ENCODE measurements at places on chromosomes 1 and 21. TPM values are rescaled to one million over a fixed set of nuclear protein-coding genes. Genes with fewer than 3 reads are reported as not detected.
A peak's percentile ranks its signal among the peaks of the same experiment; 100 is the strongest.

Gene ADPRS
- 47.0 TPM for total RNA-seq

Gene POU3F1
- not detected for total RNA-seq

DNA sequence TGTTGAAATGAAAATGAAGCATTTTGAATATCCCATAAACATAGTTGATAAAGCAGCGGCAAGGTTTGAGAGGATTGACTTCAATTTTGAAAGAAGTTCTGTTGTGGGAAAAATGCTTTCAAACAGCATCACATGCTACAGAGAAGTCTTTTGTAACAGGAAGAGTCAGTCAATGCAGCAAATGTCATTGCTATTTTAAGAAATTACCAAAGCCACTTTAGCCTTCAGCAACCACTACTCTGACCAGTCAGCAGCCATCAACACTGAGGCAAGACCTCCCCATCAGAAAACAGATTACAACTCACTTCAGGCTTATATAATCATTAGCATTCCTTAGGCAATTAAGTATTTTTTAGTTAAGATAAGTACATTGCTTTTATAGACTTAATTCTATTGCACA is 33.8 kb upstream of the FCRL3 start:
- no peak for DNase-seq

- DNase-seq: no peak
These were observed 74.6 kb upstream of the GADD45A start for GRCh38 chr1:67610450-67610849.

DNA sequence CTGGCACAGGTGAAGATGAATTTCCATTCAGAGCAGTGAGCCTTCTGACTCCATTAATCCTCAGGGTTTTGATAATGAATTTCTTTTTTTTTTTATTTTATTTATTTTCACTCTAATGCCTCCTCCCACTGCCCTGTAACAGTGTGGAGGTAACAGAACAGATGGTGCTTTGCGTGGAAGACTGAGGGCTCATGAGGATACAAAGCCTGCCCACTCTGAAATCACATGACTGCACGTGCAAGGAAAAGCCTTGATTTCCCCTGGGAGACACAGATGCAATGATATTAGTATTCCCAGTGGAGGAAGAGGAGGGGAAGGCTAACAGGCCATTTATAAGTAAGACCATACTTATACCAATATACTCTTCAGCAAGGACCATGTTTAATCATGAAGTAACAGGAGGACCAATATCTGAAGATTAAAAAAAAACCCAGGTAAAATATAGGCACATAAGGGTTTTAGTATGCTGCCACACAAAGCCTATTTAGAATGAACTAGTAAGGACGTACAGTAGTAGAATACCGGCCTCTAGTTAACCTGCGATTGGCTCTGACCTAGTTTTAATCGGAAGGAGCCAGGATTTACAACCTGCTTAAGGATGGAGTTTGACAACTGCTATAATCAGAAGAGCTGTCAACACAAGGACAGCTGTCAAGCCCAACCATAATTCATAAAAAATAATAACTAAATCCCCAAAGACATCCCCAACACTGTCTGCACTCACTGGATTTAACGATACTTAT is 69.6 kb downstream of the LHX4 start:
- DNase-seq: no peak

Gene RBM15
- total RNA-seq: 69.8 TPM

GRCh38 chr1:210989905-210990304 is 144.0 kb downstream of the KCNH1 start:
- DNase-seq: no peak

GRCh38 chr1:41537788-41538351 is 53.4 kb upstream of the EDN2 start:
- DNase-seq: no peak

GRCh38 chr1:119590393-119590792 is 57.7 kb downstream of the ZNF697 start:
- DNase-seq: no peak

GRCh38 chr1:47507144-47507543 is 69.3 kb downstream of the FOXD2 start:
- DNase-seq: no peak

Gene CCDC185
- not detected for total RNA-seq

DNA sequence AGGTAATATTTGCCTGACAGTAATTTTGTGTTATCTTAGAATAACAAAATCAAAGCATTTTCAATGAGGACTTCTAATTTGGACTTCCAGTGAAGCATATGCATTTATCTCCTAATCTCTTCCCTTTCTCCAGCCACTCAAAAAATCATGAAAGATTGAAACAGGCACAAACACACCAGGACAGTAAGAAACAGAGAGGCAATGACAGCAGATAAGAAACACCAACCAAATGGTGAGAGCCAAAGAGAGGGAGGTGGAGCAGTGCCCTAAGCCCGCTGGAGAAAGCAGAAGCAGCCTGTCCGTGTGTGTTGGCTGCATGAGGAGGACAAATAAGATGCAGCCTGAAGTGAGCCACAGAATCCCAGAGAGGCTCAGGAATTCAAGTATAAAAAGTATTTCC is 39.0 kb downstream of the SLC44A3 start:
- no peak for DNase-seq

Gene E2F2
- total RNA-seq: 36.1 TPM

Gene PKP1
- 0.06 TPM for total RNA-seq

Gene LHX8
- not detected for total RNA-seq

- DNase-seq: no peak
These were observed 9.9 kb upstream of the MPL start for GRCh38 chr1:43327549-43328292.

GRCh38 chr1:238468068-238468467 is 577.3 kb upstream of the ZP4 start:
- DNase-seq: no peak

Gene CNIH3
- 1.3 TPM for total RNA-seq

DNA sequence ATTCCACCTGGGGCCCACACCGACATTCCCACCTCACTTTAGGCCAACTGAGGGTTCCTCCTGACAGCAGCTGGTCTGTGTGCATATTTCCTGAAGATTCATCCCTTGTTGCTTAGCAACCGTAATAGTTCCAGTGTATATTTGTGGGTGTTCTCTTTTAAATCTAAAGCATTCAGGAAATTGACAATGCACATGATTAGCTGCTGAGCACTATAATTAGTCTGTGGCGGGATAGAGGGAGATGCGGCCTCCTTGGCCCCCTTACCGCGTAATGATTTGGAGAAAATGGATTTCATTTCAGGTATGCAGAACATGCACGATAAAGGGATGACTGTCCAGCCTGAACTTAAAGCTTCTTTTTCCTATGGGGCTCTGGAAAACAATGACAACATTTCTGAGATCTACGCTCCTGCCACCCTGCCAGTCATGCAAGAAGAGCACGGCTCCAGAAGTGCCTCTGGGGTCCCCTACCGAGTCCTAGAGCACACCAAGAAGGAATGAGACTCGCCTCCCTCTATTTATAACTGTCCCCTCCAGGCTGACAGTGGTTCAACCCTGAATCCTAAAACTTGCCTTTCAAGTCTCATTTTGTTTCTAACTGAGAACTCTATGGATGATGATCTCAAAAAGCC is 33.8 kb upstream of the RCAN3 start:
- no peak for DNase-seq

Gene RNU1-3
- 874 TPM for total RNA-seq

DNA sequence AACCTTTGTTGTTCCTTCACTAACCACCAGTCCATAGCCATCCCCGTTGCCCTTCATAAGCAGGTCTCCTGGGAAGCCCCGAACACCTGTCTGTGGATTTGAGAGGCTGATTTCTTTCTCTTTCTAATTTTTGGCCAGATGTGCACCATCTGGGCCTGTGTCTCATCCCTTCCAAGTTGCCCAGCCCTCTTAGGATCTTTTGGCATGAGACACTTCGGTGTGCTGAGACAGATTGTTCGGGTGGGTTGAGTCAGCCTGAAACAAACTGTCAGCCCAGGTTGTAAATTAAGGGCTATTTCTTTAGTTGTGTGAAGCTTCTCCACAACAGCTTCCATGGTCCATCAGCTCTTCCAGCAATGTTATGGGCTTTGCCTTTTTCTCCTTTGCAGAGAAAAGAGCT is 1.4 kb upstream of the DNAJC11 start:
- DNase-seq: no peak

DNA sequence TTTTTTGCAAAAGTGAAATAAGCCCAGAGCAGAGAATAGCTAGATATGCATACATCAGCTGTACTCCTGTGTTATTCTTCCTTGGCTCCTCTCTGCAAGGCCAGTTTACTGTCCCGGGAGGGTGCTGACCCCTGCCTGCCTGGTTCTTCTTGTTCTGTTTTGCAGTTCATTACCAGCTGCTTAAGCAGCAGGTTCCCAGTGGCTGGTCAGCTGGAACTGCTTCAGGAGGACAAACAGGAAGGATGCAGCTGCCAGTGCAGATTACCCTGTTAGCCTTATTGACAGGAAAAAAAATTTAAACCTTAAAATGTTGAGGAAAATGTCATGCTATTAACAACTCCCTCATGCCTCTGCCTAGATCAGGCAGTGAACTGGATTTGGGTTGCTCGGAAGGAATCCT is 16.0 kb upstream of the LRIG2 start:
- DNase-seq: no peak

- DNase-seq: no peak
These were observed 568.8 kb upstream of the ZRANB2 start for GRCh38 chr1:71649608-71650007.

DNA sequence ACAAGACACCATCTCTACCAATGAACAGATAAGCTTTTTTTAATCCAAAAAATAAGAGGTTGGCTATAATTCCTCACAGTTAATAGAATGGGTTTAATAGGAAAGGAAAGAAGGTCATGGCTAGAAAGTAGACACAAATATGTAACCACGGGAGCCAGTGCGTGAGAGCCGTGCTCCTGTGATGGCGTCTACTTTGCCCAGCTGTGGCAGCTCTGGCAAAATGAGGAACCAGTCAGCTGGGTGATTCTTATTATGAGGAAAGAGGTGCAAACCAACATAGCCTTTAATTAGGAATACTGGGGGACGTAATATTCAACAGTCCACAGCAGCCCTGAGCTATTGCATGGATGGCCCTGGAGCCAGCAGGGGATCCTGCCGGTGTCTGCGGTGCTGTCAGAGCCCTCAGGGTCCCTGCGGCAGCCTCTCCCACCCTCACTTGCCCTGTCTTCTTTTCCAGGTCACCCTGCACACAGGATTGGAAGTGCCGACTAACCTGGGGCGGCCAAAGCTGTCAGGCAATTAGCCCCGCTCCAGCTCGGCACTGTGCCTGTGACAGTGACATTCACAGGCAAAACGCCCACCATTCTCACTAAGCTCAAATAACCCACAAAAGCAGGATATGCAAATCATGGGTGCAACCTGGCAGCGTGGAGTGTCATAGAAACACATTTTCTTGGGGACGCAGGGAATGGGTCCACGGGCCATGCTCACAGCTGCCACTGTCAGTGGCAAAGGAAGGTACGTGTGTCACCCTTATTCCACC is 25.9 kb upstream of the GNPAT start:
- peak; percentile 40 for DNase-seq

DNA sequence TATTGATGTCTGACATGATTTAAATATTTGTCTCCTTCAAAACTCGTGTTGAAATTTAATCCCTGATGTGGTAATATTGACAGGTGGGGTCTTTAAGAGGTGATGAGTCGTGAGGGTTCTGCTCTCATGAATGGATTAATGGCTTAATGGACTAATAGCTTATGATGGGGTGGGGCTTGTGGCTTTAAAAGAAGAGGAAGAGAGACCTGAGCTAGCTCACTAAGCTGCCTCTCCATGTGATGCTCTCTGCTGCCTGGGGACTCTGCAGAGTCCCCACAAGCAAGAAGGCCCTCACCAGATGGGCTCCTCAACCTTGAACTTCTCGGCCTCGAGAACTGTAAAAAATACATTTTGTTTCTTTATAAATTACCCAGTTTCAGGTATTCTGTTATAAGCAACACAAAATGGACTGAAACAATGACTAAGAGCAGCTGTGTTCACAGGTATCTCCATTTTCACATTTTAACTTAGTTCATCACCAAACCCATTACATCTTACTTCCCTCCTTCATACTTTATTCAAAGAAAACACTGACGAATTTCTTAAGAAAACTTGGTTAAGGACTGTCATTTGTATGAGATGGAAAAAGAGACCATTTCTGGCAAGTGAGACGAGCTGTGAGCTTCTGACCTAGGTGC is 12.1 kb upstream of the AIM2 start:
- no peak for DNase-seq

Gene DYNLT5
- not detected for total RNA-seq

GRCh38 chr1:12014141-12014991 is 4.9 kb upstream of the MIIP start:
- DNase-seq: no peak

Gene ATP1A2
- not detected for total RNA-seq

DNA sequence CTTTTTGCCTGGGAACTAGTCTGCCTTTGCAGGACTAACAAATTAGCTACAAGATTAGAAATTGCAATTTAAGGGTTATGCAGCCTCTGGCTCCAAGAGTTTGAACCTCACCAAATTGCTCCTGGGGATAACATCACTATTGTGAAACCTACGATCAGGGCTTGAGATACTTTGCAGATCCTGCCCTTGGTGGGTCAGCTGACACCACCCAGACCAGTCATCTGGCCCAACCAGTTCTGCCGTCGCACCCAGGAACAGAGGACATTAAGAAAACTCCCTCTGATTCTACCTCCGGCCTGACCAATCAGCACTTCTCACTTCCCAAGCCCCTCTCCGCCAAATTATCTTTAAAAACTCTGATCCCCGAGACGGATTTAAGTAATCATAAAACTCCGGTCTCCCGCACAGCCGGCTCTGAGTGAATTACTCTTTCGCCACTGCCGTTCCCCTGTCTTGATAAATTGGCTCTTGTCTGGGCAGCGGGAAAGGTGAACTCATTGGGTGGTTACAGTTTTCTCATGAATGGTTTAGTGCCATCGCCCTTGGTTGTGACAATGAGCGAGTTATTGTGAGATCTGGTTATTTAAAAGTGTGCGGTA is 32.9 kb upstream of the B3GALT5 start:
- no peak for DNase-seq

- DNase-seq: no peak
These were observed 296.1 kb upstream of the LRRC7 start for GRCh38 chr1:69271587-69272125.

DNA sequence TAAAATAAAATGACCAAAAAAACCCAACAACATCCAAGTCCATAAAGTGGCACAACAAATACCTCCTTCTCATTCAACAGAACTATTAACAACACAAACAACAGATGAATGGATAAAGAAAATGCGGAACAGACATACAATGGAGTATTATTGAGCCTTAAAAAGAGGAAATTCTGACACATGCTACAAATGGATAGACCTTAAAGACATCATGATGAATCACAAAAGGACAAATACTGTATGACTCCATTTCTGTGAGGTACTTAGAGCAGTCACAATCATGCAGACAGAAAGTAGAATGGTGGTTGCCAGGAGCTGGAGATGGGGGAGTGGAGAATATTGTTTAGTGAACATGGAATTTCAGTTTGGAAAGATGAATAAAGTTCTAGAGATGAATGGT is 42.6 kb downstream of the EYA3 start:
- DNase-seq: no peak

DNA sequence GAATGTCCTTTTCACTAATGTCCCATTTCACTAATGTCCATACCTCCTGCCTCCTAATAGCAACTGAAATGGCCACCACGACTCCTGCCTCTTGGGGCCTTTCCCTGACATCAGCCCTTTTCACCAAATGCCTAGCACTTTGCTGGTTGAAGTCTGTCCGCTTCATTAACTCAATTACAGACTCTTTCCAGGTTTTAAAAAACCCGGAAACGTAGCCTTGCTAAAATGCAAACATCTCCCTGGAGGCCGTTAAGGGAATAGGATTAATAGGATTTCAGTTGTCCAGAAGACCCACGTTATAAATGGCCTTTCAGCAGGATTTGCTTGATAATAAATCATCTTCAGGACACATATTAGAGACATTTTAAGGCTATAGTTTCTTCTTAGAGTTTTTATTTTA is 25.7 kb upstream of the ERO1B start:
- DNase-seq: no peak

GRCh38 chr1:57770772-57771171 is 346.9 kb upstream of the DAB1 start:
- DNase-seq: no peak
